ENCODE measurements at places on chromosomes 1 and 21.

- DNase-seq, result no peak
Observed at GRCh38 chr1:12597792-12598191, 20.2 kb downstream of the DHRS3 start.

- no peak for DNase-seq
Observed at GRCh38 chr1:185412385-185413087, 95.5 kb upstream of the IVNS1ABP start.

- DNase-seq, result no peak
Observed at GRCh38 chr1:98201666-98202081, 280.8 kb upstream of the DPYD start.

- no peak for DNase-seq
Observed at GRCh38 chr1:111665497-111665896, 45.9 kb downstream of the RAP1A start.

DNA sequence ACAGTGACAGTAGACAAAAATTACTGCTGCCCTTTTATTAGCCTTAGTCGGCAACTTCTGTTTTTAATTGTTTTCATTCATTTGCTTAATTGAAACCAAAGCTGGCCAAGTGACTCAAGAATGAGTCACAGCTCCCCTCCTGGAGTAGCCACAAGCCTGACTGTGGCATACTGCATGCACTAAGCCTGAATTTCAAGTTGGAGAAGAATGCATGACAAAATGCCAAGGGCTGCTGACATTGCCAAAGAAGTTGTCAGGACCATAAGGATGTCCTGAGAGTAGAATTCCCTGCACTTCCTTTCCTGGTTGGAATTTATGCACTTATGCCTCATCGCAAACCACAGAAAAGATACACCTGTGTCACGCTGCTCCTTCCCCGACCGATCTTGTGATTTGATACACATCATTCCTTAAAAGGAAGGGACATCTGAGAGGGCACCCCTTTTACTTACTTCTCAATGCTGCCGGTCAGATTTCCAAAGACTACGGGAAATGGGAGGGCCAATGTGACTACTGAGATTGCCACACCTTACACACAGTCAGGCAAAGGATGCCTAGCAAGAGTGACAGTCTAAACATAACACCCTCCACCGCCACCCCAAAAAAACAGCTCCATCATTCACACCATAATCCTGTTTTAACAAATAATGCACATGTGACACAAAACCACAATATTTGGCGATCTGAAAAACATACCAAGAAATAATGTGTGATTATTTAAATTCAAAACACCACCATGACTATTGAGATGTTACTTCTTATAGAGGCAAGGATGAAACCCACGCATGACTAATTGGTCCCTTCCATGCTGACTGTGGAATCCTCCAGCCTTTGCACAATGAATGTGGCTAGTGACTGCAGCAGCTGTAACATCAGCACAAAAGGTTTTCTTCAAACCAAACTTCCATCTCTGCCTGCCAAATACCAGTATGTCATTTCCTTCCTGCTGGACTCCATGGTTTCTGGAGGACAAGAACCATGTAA lies 28.2 kb downstream of the VAV3 start:
- no peak for DNase-seq

DNA sequence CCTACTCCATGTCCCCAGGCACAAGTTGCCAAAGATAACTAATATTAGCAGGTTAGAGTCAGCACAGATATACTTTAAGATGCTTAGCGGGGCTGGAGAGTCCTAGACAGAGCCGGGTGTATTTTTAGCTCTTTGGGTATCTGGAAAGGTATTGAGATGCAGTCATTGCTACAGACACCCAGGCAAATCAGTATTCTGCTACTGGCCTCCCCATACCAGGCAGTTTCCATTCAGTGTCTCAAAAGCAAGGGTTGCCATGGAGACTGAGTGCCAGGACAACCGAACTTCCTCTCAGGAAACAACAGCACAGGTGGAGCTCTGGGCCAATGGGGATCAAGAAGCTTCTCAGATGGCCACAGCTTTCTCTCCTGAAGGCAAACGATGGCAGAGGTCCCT lies 45.3 kb downstream of the KCNC4 start:
- DNase-seq, result no peak

- no peak for DNase-seq
Observed at GRCh38 chr1:155026588-155026987, 7.0 kb downstream of the DCST2 start.

DNA sequence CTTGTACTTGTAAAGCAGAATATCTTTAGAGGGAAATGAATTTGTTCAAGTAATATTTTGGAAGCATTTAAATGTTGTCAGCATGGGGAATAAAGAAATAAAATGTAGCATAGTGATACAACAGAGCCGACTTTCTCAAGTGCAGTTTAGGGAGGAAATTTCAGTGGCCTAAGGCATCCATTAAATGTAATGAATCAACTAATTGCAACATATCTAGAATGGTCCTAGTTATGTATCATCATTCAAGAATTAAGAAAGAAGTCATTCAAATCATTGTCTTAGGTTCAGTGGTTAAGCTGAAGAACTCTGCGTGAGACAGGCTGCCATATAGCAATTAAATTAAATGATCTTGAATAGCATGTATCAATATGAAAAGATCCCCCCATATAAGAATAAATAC lies 360.7 kb downstream of the TBX15 start:
- no peak for DNase-seq

GRCh38 chr1:205199090-205199930 lies 12.2 kb downstream of the DSTYK start:
- no peak for DNase-seq

- no peak for DNase-seq
Observed at GRCh38 chr21:32368386-32368785, 24.4 kb downstream of the URB1 start.

GRCh38 chr1:218823291-218823900 lies 350.3 kb upstream of the LYPLAL1 start:
- no peak for DNase-seq

- no peak for DNase-seq
Observed at GRCh38 chr1:159892944-159893343, 7.0 kb downstream of the CFAP45 start.

- DNase-seq, result no peak
Observed at GRCh38 chr1:1182491-1183220, 9.0 kb downstream of the TTLL10 start.

DNA sequence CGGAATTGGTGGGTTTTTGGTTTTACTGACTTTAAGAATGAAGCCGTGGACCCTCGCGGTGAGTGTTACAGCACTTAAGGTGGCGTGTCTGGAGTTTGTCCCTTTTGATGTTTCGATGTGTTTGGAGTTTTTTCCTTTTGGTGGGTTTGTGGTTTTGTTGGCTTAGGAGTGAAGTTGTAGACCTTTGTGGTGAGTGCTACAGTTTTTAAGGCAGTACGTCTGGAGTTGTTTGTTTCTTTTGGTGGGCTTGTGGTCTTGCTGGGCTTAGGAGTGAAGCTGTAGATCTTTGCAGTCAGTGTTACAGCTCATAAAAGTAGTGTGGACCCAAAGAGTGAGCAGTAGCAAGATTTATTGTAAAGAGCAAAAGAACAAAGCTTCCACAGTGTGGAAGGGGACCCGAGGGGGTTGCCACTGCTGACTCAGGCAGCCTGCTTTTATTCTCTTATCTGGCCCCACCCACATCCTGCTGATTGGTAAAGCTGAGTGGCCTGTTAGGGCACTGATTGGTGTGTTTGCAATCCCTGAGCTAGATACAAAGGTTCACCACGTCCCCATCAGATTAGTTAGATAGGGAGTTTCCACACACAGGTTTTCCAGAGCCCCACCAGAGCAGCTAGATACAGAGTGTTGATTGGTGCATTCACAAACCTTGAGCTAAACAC lies 20.9 kb downstream of the HENMT1 start:
- DNase-seq, result peak; percentile 19

GRCh38 chr1:17207966-17208418 lies 3.1 kb downstream of the PADI1 start:
- DNase-seq, result no peak

- no peak for DNase-seq
Observed at GRCh38 chr1:46623743-46624644, 7.4 kb upstream of the MOB3C start.

DNA sequence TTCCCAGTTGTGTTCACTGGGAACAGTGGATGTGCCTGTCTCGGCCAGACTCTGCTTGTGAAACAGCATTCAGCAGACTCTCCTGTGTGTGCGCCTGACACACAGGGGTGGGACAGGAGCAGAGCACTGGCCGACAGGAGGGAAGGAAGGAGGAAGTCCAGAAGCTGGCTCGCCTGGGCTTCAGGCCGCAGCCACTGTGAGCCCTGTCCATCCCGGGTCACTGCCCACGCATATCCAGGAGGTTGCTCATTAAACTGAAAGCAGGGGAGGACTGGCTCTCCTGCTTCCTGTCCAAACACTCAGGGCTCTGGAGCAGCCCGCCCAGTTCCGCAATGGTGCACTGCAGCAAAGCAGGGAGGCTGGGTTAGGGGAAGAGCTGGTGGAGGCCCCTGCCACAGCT lies 218.7 kb upstream of the VAMP3 start:
- no peak for DNase-seq

DNA sequence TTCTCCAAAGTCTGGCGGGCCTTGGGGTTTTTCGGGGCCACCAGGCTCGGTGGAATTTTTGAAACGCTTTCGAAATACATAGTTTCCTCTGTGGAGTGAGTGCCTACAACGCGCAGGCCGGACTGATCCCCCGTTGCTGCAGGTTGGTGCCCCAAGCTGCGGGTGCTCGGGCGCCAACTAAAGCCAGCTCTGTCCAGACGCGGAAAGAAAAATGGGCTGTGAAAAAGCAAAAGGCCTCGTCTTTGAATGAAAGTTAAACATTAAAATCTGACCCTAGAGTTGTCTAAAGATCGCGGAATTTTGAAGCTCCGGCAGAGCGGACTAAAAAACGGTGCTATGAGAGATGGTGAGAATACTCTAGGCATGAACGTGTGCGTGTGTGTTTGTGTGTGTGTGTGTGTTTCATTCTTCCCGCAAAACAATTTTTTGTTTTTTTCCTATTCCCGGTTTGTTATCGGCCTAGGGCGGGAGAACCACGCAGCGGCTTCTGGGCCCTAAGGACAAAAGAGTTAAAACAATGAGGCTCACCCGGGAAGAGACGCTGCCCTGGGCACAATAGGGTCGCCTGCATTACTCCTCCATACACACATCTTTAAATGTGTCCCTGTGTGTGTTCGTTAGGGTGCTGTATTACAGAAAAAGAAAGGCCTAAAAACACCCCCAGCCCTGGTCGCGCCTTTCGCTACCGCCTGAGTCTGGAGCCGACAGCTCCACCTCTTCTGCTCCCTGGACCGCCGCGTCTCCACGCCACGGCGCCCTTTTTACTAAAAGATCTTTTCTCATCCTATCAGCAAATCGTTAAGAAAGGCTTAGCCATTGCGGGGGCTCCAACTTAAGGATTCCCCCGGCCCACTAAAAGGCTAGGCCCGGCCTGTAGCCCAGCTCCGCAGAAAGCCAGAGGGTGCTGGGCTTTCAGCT lies 3.2 kb downstream of the TBX15 start:
- DNase-seq, result no peak

GRCh38 chr1:188489336-188490112 lies 1660.8 kb downstream of the PLA2G4A start:
- no peak for DNase-seq

GRCh38 chr21:36756527-36756926 lies 57.6 kb downstream of the SIM2 start:
- no peak for DNase-seq

DNA sequence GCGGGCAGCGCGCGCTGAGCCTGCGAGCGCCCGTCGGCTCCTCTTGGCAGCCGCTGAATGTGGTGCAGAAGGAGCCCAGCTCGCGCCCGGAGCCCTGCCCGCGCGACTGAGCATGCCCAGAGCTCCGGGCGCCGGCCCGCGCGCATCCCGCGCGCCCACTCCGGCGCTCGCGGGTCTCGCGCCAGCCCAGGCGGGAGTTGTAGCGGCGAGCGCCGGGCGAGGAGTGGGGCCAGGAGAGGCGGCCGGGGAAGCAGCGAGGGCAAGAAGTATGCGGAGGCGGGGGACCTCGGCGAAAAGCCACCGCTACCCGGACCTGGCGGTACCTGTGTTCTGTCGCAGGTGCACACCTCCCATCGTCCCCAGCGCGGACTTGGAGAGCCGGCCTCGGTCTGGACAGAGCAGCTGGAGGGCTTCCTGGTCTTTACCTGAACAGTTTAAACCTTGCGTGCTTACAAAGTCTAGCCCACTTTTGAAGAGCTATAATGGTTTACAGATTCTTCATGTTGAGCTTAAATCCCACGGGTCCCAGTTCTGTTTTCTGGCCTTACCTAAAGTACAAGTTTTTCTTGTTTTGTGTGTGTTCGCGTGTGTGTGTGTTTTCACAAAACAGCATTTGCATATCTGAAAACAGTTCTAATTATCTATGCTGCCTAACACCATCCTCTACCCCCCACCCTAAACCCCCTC lies at the start of gene DDAH1:
Gene DDAH1 (minus strand): TSS at position 61 of the 687 bp plus-strand sequence. CDS start 114 bp downstream, outside the sequence.
- DNase-seq, result no peak

GRCh38 chr1:2347409-2347785 lies 44.0 kb downstream of the MORN1 start:
- DNase-seq, result no peak

GRCh38 chr1:106980121-106980520 lies 76.4 kb upstream of the PRMT6 start:
- no peak for DNase-seq

DNA sequence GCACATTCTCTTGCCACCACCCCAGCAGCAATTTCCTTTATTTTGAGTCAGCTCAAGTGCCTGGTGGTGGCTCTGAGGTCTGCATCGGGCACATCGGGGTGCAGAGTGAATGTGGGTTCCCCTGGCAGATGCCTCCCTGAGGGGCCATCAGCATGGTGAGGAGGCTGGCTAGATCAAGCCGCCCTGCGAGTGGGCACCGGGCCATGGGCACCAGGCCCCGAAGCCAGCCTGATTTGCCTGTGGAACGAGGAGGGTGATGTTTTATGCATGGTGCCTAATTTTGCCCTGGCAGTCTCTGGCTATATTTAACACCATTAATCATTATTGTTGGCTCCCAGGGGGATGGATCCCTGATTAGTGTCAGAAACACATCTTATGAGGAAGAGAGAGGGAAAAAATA lies 36.3 kb downstream of the ACTL8 start:
- no peak for DNase-seq

DNA sequence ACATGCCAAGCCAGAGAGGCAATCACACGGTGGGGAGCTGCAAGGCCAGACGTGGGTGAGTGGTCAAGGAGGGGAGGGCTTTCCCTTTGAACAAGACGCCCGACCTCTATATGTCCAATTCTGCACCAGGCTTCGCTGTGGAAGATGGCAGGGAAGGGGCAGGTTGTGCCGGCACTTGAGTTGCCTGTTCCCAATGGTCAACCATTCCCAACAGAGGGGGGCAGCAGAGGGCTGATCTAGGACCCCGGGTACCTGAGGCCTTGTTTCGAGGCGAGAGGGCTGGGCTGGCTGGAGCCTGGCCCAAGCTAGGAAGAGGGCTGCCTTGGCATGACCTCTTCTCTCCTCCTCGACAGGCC lies 64.9 kb downstream of the TMEM53 start:
- peak; percentile 5 for DNase-seq

- DNase-seq, result no peak
Observed at GRCh38 chr1:19775831-19776230, 23.9 kb downstream of the TMCO4 start.

GRCh38 chr1:83113652-83114051 lies 885.3 kb downstream of the TTLL7 start:
- no peak for DNase-seq

GRCh38 chr1:40627987-40628902 lies 37.2 kb downstream of the RIMS3 start:
- DNase-seq, result no peak
